Common myeloid progenitor, CD34-positive (primary cell): ENCODE measurements at places on chromosomes 1 and 21.
A peak's percentile ranks its signal among the peaks of the same experiment; 100 is the strongest.

GRCh38 chr1:26287033-26287711, 7.3 kb downstream of the SH3BGRL3 start:
- peak; percentile 96 for DNase-seq

DNA sequence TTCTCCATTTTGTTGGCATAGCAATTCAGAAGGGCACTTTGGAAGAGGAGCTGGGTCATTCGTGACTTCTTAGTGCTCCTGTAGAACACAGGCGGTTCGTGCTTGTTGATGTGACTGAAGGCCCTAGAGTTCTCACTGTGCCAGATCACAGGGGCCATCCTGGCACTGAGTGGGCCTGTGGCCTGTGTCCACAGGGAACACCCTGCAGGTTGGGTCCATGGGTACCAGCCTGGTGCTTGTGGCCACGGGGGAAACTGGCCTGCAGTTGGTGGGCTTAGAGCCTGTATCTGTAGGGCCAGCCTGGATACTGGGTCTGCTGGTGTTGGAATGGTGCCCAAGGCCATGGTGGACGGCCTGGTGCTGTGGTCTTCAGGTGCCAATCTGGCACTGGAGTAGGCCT, 9.2 kb downstream of the OR2G3 start:
- DNase-seq: no peak

DNA sequence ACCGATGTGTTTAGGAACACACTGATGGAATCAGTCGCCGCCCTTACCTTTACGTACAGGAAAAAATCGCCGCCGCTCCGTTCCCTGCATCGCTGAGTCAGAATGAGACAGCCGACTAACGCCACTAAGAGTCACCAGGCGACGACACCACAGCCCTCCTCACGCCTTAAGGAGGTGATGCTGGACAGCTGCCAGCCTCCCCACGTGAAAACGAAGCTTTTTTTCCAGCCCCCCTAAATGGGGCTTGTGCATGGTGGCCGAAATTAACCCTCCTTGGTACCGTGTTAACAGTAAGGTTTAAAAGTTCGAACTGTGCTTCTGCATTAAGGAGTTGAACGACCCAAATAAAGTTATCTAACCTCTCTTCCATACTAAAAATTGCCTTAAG, 511 bp downstream of the DNTTIP2 start:
- peak; percentile 87 for DNase-seq

GRCh38 chr1:59156526-59157199, 140.2 kb upstream of the FGGY start:
- DNase-seq: no peak

- DNase-seq: no peak
Observed at GRCh38 chr1:145837656-145838055, 7.8 kb upstream of the NUDT17 start.

- DNase-seq: no peak
Observed at GRCh38 chr1:52182874-52183400, 41.0 kb downstream of the ZFYVE9 start.

DNA sequence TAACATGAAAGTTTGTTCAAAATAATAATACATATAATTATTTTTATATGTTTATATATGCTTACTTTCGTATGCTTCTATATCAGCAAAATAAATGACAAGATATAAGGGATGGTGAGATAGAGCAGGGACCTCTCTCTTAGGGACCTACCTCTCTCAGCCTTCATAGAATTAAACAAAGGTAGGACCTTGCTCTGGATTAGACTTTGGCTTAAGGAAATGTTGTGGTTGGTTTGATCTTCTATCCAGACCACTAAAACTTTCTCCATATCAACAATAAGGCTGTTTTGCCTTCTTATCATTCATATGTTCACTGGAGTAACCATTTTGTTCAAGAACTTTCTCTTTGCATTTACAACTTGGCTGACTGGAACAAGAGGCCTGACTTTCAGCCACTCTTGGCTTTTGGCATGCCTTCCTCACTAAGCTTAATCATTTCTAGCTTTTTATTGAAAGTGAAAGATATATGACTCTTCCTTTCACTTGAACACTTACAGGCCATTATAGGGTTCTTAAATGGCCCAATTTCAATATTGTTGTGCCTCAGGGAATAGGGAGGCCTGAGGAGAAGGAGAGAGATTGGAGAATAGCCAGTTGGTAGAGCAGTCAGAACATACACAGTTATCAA, 14.4 kb downstream of the FRRS1 start:
- no peak for DNase-seq

DNA sequence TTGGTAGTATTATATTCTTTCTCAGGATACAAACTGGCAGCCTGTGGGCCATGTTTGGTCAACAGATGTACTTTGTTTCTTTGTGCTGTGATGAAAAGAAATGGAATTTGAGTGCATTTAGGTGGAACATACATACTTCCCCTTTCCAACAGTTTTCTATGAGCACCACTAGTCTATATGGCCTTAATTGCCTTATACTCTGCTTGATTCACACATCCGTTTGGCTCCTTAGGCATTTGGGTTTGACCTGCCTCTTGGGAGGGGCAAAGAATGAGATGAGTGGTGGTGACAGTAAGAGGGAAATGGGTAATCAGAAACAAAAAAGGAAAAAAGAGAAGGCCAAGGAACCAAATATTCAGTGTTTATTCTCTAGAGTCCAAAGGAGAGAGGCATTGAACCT, 17.0 kb downstream of the CFAP126 start:
- peak; percentile 10 for DNase-seq

GRCh38 chr1:151492120-151492519, 19.1 kb upstream of the CGN start:
- no peak for DNase-seq

GRCh38 chr1:79312438-79312837, 305.9 kb upstream of the ADGRL4 start:
- DNase-seq: no peak

DNA sequence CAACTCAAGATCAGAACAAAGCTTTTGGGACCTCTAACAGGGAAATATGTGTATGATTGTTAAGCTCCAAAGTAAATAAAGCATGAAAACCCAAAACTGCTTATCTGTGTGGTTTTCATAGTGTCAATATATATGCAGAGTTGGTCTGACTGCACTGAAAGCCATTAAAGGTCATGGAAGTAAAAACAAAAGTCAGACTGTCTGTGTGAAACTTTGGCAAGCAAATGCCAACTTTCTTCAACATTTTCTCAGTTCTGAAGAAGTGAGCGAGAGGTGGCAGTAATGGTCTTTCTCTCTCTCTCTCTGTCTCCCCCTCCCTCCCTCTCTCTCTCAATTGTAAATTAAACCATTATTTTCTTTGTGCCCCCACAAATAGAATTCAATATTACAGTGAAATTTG, 100.1 kb upstream of the S1PR1 start:
- peak; percentile 36 for DNase-seq

GRCh38 chr21:43021756-43022600, 47.6 kb downstream of the PKNOX1 start:
- DNase-seq: no peak

DNA sequence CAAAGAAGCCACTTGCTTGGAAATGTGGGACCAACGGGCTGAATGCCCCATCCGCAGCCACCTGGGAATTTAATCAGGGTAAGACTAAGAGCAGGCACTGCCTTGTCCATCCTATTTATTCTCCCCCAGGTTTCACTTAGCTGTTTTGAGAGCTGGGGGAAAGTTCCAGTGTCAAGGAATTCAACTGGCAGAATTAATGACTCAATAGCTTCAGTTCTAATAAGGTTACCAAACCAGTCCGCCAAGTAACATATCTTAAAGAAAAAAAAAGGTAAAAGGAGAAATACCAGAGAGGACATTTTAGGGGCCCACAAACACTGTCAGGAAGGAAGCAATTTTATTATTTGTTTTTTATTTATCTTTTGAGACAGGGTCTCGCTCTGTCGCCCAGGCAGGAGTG, 157.6 kb upstream of the SOD1 start:
- no peak for DNase-seq

GRCh38 chr1:154719586-154720327, 111.8 kb upstream of the ADAR start:
- DNase-seq: no peak

DNA sequence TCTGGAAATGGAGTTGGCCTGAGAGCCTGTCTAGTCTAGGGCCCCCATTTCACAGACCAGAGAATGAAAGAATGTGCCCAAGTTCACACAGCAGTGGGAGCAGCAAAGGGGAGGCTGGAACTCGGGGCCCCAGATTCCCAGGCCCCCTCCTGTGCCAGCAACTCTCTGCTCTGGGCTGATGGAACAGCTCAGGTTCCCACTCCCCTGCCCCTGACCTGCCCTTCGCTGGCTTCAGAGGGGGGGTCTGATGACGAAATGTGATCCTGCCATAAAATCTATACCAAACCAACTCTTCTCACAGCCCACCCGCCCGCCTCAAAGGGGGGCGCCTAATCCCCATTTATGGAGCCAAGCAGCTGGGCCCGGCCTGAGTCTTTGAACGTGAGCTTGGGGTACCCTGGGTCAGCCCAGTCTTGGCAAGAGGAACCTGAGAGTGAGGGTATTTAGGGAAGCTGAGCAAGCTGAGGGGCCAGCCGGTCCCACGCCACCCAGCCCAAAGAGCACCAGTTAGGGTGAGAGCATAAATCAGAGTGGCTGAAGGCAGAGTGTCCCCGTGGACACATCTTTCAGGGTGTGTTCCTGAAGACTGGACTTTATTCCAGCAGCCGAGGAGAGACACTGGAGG, 65.0 kb downstream of the FOXD2 start:
- DNase-seq: no peak

DNA sequence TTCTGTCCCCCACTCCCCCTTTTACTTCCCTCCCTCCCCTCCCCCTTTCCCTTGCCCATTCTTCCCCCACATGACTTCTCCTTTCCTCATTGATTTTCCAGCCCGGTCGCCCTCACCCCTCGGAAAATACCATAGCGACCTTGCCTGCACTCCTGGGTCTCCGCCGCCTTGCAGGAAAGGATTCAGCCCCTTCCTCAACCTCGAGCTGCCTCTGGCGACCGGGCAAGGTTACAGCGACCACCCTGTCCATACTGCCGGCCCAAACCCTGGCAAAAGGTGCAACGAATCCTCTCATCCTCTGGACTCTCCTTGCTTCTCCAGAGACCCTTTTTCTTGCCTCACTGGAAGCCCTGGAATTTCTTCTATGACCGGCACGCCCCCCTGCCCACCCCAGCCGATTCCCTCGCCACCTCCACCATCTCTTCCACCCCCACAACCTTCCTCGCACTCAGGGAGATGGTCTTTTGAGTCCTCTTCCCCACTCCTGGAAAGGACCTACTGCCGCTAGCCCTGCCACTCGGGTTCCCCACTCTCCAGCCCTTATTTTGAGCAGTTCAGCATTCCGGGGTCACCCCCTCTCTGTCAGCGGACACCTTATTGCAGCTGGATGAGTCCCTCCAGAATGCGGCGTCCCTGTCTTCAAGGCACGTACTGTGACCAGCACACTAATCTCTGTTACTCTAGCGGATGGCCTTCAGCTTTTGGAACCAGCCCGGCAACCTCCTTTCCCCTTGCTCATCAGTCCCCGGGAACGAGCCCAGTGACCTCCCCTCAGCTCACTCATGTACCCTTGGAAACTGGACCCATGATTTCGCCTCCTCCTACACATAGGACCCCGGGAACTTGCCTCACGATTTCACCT, 846 bp downstream of the NSUN4 start:
- DNase-seq: no peak

GRCh38 chr1:167454894-167455785, 63.2 kb downstream of the CD247 start:
- peak; percentile 82 for DNase-seq

DNA sequence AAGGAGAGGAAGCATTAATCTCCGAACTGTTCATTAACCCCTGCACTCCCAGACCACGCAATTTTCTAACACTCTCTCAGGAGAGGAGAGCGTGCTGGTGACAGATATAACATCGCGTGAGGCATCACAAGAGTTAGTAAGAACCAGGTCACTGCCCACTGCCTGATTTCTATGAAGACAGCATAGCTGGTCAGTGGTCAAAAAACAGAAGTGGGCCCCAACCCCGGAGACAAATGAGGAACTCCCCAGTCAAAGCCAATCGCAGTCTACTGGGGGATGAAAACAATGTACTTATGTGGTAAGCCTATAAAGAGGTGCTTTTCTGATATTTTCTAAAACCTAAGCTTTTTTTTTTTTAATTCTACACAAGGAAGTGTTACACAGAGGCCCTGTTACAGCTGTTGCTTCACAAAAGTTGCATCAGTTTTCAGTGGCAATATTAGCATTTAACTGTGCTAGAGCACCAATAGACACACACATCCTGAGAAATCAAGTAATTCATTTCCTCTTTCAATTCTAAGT, 231.8 kb upstream of the IRF2BP2 start:
- peak; percentile 80 for DNase-seq

DNA sequence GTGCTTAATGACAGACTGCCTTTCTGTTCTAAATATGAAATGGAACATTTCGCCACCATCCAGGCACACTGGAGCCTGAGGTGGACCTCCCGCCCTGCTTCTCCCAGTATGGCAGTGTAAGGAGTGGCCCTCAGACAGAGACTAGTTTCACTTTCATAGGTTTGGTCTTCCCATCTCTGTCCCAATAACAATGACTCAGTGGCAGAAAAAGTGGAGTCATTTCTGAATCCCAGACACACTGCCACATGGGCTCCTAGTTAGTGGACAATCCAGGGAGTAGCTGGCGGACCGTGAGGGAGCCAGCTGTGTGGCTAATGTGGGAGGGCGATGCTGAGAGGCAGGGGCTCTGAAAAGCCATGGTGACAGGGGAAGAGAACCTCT, 95.6 kb upstream of the TSPAN2 start:
- DNase-seq: no peak

- DNase-seq: no peak
Observed at GRCh38 chr1:204990059-204990664, 52.9 kb upstream of the CNTN2 start.

GRCh38 chr21:34795175-34795547, 126.4 kb downstream of the CLIC6 start:
- DNase-seq: no peak

DNA sequence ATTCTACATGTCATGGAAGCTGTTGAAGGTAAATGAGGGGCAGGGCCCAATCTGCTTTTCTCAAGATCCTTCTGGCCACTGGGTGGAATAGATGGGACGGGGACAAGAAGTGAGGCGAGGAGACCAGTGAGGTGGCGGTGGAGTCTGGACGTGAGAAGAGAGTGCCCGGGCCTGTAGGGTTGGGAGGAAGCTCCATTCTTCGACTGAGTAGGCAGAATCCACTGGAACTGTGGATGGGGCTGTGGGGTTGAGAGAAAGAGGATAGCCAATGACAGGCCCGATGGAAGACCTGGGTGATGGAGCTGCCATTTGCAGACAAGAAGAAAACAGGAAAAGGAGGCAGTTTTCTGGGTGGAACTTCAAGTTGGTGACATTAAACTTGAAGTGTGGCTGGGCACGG, 10.3 kb downstream of the SLC1A7 start:
- DNase-seq: no peak

GRCh38 chr1:206002871-206003801, at the start of gene RAB7B:
TSS of gene RAB7B (minus strand) at chr1:206003395. CDS start at chr1:205994135, 9,260 bp downstream.
- peak; percentile 36 for DNase-seq

DNA sequence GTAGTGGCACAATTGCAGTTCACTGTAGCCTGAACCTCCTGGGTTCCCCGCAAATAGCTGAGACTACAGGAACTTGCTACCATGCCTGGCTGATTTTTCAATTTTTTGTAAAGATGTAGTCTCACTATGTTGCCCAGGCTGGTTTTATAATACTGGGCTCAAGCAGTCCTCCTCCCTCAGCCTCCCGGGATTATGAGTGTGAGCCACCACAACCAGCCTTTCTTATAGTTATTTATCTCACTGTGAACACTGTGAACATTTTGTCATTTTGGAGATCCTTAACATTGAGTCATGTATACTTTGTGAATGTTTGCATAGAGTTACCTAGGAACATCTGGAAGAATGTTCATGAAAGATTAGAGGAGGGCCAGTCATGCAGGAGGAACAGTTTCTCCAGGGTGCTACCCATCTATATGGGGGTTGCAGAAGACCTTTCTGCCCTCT, 127.1 kb upstream of the CACYBP start:
- DNase-seq: no peak

GRCh38 chr1:67368046-67368514, 60.4 kb downstream of the IL12RB2 start:
- no peak for DNase-seq
